Sigmoid colon (tissue), 7 donors: ENCODE measurements at places on chromosomes 7 and 10. TPM values are rescaled to one million over a fixed set of nuclear protein-coding genes. Genes with fewer than 3 reads are reported as not detected.

DNA sequence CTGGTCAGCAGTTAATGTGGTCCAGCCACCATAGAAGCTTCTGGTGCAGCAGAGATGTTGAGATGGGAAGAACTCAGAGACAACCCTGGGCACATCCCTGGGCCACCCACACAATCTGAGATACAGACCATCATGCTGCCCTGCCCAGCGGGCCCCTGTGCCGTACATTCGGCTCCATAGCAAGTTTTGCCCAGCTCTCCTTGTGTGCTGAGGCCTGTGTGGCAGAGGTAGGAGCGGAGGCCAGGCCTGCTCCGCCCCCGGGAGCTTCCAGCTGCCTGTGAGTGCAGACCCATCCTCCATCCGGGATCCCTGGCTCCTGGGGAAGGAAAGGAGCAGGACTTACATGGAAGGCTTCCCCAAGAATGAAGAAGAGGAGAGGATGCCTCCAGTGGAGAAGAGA lies 140.3 kb downstream of the NEURL1 start:
- no peak for DNase-seq

Gene DPYSL4
- total RNA-seq = 0.55 TPM

Gene ASB4
- total RNA-seq = not detected

DNA sequence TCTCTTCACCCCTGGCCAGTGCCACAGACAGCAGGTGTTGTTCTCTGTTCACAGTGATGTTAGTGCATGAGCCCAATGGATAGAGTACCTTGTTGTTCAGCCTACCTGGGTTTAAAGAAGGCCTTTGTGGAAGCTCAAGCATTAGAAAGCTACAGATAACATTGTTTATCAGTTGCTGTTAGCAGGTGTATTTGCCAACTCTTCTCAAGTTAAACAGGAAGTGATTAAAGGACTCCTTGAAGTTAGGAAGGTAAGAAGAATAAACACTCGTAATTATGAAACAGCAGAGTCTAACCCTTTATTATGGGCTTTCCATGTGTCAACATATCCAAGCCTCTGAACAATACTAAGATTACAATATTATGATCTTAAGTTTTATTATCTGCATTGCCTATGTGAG lies 25.9 kb downstream of the RGR start:
- no peak for DNase-seq

Gene FAM107B
- 14.0 TPM for total RNA-seq

- DNase-seq = peak; percentile 93
Observed at GRCh38 chr10:21526188-21526859, 842 bp upstream of the SKIDA1 start.

GRCh38 chr7:28211006-28211405 lies 30.4 kb upstream of the JAZF1 start:
- DNase-seq = no peak

DNA sequence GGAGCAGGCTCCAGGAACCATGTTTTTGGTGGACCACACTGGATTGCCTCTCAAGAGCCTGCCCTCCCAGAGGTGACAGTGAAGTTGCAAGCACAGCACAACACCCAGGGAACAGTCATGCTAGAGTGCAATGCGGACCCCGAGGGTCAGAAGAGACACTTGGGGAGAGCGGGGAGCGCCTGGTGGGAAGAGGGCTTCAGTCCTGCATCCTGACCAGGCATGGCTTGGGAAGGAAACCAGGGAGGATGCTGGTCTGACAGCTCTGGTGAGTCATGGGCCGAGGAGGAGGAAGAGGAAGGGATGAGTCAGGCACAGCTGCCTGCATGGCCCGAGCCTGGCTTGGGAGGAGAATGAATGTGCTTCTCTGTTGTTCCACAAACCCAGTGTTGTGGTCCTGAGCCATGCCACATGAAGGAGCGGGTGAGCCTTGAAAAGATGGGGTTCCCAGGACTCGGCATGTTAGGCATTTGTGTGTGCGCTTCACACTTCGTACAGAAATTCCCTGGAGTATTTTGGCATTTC lies 29.5 kb upstream of the ANKRD2 start:
- DNase-seq = peak; percentile 93

- peak; percentile 44 for DNase-seq
Observed at GRCh38 chr10:86163522-86164173, 202.9 kb downstream of the GRID1 start.

Gene OPN1SW
- total RNA-seq = not detected

Gene LBX1
- total RNA-seq = not detected

Gene SLC18A2
- 1.4 TPM for total RNA-seq

- no peak for DNase-seq
Observed at GRCh38 chr10:21372651-21373410, 152.7 kb downstream of the SKIDA1 start.

DNA sequence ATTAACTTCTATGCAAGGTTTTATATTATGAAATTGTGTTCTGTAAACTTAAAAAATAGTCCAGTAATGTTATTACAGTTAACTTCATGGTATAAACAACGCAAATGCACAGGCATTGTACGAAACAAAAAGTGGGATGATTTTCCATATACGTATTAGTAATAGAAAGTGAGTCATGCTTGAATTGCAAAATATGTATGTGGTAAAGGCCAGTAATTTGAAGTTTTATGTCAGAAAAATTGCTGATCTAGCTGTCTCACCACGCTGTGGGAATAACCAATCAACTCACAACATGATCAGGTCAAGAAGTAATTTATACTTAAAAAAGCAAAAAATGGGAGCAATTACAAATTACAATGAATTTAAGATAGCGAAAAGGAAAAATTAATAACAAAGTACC lies 37.0 kb upstream of the GLI3 start:
- DNase-seq = no peak

DNA sequence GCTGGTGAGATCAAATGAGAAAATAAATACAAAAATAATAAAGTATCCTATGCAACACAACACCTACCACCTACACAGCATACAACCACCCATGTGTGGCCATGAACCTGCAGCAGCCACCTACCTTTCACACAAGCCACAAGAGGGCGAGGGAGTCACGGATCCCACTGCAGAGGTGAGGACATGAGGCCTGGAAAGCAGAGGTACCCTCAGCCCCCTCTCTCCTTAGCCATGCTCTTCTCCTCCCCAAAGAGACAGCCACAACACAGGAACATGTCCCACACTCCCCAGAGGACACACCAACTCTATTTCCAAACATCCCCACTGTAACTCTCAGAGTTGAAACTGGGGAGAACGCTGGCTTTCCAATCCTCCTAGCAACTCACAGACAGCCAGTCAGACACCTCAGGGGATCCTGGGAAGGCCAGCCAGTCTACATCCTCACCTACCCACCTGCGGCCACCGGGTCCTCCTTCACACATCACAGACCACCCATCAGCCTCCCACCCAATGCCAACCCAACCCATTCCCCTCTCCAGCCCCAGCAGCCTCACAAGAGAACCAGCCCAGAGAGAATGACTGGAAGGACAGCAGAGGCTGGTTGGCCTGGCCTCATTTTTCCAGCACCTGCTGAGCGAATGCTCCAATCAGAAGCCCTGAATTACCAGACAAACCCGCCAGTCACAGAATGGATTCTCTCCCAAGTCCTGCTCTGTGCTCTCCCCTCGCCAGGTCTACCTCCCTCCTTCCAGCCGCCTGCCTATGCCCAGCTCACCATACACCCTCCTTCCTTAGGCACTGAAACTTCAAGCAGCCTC lies 18.4 kb downstream of the DLG5 start:
- DNase-seq = no peak

Gene GRM8
- 0.55 TPM for total RNA-seq

DNA sequence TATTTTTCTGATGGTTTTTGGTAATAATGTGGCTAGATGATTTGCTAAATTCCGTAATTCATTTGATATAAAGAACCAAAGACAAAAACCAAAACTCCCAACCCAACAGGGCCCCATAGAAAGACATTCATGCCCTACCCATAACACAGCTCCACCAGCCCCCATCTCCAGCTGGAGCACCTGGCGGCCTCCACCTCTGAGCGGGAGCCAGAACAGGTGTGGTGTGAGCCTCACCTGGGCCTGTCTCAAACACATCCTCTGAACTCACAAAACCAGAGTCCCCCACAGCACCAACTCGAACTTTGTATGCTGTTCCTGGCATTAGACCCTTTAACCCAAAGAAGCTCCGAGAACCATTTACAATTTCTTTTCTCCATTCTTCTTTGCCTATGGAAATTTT lies 36.5 kb upstream of the LAMB4 start:
- DNase-seq = no peak

Gene MARCHF5
- 12.6 TPM for total RNA-seq

Gene PHKG1
- 5.5 TPM for total RNA-seq

Gene OR2A1
- total RNA-seq = 0.14 TPM

DNA sequence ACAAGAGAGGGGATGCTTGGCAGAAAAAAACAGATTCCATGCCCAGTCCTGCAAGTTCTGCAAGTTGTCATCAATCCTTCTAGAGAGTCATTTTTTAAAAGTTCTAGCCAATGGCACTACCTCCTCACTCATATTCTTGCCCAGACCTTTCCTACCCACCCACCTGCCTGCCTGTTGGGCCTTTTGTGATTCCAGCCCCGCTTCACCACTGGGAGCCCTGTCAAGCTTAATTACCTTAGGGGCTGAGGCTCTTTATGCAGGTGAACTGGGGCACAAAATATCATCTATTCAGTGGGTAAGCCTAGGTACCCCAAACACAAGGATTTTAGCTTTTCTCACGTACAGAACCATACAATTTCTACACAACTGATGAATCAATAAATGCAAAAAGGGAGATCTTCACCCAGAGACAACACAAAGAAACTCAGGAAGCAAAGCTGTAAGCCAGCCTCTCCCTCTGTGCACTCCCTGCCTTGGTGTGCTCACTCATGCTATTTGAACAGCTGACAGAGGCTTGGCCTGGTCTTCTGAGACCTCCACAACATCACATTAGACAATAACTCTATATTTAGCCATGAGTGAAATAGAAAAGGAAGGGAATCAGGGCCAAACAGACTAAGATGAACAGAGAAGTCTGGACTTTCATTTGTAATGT lies 222.6 kb downstream of the HTR7 start:
- DNase-seq = no peak

- DNase-seq = peak; percentile 66
Observed at GRCh38 chr7:924541-925231, 29.8 kb downstream of the ADAP1 start.

Gene HHEX
- total RNA-seq = 8.9 TPM

GRCh38 chr10:101283762-101284100 lies 54.5 kb upstream of the LBX1 start:
- DNase-seq = no peak

DNA sequence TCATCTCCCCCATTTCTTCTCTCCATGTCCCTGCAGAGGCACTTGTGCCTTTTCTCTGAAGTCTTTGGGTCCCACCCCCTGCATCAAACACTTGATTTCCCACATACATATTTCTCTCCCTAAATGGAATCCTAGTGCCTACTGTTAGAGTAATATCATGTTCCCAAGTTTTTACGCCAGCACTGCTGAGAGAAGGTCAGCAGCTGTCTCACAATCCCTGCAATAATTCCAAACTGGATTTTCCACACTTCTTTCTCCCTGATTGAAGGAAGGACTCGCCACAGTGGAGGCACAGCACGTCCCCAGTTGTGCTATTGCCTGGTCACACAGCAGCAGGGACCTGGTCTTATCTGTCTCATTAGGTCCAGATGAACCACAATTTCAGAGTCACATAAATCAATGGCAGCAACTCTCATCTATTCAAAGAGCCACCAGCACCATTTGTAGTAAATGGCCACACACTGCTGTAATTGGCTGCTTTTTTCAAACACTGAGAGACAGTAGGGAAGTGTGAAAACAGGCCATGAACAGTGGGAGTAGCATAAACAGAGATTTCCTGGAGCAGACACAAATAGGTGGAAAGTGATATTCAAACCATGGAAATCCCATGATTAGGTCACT lies 605.5 kb downstream of the XPNPEP1 start:
- DNase-seq = no peak

Gene PDSS1
- total RNA-seq = 3.1 TPM

Gene SORBS1
- 664 TPM for total RNA-seq

DNA sequence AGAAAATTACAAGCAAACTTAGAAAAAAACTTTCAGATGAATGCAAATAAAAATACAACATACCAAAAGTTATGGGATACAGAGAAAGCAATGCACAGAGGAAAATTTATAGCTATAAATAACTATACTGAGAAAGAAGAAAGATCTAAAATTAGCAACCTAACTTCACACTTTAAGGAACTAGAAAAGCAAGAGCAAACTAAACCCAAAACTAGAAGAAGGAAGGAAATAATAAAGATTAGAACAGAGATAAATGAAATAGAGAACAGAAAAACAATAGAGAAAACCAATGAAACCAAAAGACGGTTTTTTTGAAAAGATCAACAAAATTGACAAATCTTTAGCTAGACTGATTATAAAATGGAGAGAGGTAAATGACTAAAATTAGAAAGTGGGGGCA lies 9.6 kb upstream of the STRA8 start:
- DNase-seq = no peak

GRCh38 chr10:42707234-42707633 lies 68.9 kb upstream of the ZNF33B start:
- no peak for DNase-seq

DNA sequence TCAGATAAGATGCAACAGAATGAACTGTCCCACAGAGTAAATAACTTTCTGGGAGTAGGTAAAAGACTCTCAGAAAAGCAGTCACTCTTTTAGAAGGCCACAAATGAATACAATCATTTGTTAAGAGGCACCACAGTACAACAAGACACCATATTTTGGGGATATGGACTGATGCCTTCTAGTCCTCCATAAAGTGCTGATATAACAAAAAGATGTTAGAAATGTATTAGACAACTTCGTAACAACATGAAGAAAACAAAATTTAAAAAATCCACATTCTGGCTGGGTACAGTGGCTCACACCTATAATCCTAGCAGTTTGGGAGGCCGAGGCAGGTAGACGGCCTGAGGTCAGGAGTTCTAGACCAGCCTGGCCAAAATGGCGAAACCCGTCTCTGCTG lies 111.3 kb downstream of the HIPK2 start:
- DNase-seq = no peak

GRCh38 chr10:72075376-72076115 lies 12.8 kb downstream of the SPOCK2 start:
- DNase-seq = no peak

- DNase-seq = no peak
Observed at GRCh38 chr10:126177417-126178030, 210.8 kb downstream of the ADAM12 start.

DNA sequence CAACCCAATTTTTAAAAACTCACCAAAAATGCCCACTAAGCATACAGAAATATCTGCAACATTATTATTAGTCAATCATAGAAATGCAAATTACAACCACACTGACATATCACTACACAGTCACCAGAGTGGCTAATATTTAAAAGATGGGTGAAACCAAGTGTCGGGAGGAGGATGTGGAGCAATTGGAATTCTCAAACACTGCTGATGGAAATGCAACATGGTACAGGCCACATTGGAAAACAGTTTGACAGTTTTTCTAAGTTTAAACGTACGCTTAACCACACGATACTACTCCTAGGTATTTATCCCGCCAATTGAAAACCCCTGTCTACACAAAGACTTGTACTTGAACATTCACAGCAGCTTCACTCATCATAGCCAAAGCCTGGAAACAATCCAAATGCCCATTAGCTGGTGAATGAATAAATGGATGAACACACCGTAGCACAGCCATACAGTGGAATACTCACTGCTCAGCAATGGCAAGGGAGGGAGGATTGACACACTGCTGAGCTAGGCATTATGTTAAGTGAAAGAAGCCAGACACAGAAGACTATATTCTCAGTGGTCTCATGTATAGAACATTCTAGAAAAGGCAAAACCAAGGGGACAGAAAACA lies 16.3 kb downstream of the GCK start:
- DNase-seq = no peak
